Activated CD8-positive, alpha-beta T cell treated with anti-CD3 and anti-CD28 coated beads for 36 hours (primary cell): ENCODE measurements at places on chromosomes 7 and 10.

DNA sequence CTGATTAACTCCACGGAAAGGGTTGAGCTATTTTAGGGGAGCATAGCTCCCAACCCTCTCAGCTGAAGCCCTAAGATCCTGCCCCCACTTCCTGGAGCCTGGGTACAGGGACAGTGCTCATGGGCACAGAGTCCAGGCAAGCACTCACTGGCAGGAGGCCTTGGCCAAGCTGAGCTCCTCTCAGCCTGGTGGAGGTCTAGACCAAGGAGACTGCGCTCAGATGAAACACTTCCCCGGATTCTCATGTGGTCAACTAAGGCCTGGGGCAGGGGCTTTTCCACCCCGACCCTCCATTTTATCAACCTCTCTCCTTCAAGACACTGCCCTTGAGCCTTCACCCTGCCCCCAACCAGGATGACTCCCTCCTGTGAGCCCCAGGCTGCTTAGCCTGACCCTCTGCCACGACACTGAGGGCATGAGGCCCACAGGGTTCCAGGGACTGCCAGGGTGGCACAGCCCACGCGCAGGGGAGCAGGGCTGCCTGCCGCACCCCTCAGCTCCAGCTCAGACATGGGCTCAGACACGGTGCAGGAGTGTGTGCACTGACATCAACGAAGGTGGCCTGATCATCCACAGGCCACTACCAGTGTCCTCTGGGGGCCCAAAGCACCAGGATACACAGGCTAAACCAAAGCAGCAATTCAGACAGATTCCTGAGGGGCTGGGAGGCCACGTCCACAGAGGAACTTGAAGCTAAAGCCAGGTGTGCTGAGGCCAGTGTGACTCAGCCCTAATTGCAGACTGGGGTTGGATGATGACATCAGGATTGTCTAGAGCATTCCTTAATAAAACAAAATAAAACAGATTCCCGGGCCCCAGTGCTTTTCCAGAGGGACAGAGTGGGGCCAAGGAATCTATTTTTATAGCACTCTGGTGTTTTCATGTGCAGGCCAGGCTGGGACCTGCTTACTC, 18.8 kb downstream of the CHAT start:
- no peak for DNase-seq

- DNase-seq: no peak
These were observed 199.8 kb upstream of the KIAA1217 start for GRCh38 chr10:24009115-24009514.

- DNase-seq: no peak
These were observed 771.2 kb downstream of the NXPH1 start for GRCh38 chr7:9204571-9204970.

GRCh38 chr7:20153999-20154398, 63.2 kb downstream of the MACC1 start:
- no peak for DNase-seq

DNA sequence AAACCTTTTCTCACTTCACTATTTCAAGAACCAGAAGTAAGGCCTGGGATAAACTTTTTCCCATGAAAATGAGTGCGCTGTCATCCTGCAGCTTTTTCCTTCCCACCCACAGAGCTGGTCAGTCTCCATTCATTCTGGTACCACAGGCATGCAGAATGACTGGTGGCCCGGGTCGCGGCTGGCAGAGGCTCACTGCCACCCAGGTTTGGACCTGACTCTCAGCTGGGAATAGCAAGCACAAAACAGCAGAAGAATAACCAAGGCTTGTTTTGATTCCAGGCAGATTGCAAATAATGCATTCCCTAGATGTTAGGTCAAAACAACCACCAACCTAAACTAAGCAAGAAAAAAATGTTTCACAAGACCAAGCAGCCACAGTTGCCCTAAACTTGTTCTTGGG, 190.5 kb upstream of the NRP1 start:
- no peak for DNase-seq

GRCh38 chr10:77500754-77501151, 136.9 kb downstream of the KCNMA1 start:
- DNase-seq: peak; percentile 51

GRCh38 chr7:20329389-20330238, 1.1 kb upstream of the ITGB8 start:
- DNase-seq: peak; percentile 29

- no peak for DNase-seq
These were observed 6.5 kb downstream of the BLVRA start for GRCh38 chr7:43764807-43765491.
